ENCODE measurements at places on chromosomes 5 and 9. TPM values are rescaled to one million over a fixed set of nuclear protein-coding genes. Genes with fewer than 3 reads are reported as not detected.
A peak's percentile ranks its signal among the peaks of the same experiment; 100 is the strongest.

- no peak for DNase-seq
Measured at GRCh38 chr5:96054311-96055030, 92.8 kb upstream of the ELL2 start.

GRCh38 chr5:88940713-88941112 lies 57.7 kb upstream of the MEF2C start:
- no peak for DNase-seq

DNA sequence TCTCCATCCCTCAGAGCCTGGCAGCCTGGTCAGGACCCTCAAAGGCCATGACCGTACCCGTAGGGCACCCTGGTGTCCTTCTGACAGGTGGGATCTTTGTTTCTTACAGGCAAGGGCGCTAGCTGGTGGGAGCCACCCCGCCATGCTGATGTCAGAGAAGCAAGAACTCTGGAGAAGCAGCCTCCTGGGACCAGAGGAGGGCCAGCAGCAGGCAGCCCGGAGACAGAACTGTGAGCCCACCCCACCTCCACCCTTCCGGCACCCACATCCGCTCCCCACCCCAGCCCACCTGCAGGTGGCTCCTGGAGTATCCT lies 42.2 kb upstream of the IL17B start:
- no peak for DNase-seq

DNA sequence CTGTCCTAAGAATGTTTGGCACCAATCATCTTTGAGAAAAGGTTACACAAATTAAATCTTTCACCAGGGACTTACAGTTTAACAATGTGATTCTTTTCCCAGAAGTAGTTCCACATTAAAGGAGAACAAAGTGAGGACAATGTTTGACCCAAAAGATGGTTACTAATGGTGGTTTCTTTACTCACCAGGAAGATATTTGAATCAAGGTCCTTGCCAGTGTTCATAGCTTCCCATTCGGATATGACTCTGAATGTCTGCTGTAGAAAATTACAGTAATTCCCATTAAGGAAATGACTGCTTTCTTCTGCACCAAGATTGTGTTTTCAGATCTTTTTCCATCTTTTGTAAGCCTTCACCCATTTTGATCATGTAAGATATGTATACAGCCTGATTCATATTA lies 114.6 kb upstream of the ADAMTSL1 start:
- DNase-seq = no peak

DNA sequence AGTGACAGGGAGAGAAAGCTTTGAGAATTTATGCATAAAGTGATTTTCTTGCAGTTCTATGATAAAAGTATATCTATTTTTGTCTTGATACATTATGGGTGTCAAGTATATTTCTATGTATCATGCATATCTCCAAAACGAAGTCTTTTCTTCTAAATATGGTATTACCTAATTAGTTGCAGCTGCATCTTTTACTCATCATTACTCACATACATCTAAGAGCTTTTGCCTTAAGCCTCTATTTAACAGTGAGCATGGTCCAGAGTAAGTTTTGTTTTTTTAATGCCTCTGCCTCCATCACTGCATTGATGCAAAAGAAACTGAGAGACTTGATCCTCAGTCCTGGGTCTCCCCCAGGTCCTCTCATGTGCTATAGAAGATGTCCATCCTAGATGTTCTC lies 40.0 kb upstream of the SMC5 start:
- no peak for DNase-seq

GRCh38 chr5:74196233-74196632 lies 444.3 kb downstream of the ENC1 start:
- DNase-seq = no peak

DNA sequence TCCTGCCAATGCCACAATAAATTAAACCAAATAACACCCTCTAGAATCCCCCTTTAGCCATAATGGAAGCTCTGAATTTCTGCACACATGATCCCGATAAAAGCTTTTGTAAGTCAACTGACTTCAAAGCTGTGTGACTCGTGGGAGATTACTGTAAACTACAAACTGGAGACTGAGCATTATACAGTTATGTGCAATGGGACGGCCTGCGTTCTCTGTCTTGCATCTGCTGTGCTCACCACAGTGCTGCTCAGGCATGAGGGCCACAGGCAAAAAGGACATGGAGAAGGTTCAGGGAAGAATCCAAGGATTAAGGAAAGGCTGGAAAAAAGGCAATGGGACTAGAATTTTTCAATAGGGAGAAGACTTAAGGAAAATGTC lies 184.2 kb downstream of the FANCC start:
- DNase-seq = no peak

DNA sequence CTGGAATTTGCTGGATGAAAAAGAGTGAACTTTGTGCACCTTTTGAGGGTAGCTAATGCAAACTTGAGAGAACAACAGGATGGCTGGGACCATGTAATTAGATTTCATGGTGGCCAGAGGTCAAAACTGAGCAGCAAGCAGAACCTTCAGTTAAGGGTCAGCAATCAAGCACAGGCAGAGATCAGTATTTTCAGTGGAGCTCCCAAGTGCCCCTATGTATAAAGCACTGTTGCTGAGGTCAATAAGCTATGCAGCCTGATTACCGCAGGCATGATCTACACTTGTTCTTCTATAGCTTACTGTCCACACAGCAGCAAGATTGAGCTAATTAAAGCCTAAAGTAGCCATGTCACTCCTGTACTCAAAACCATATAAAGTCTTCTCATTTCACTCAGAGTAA lies 62.1 kb upstream of the TMC1 start:
- no peak for DNase-seq

- DNase-seq = no peak
Measured at GRCh38 chr5:1002836-1003235, 5.8 kb upstream of the NKD2 start.

GRCh38 chr5:151614565-151614964 lies 23.4 kb upstream of the FAT2 start:
- no peak for DNase-seq

DNA sequence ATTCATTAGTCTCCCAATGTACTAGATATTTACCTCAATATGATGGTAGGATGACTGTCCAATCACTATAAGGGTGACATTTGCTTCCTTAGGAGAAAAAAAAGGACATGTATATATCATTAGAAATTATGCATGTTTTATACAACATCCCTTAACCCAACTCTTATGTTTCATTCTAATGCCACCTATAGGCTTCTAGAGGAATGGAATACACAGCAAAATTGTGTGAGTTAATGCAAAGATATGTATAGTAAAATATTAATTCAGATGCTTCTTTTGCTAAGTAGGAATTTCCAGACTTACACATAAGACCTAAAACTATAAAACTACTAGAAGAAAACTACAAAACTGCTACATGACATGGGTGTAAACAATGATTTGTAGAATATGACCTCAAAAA lies 3.5 kb downstream of the PRXL2C start:
- peak; percentile 12 for DNase-seq

GRCh38 chr9:97508852-97509251 lies 7.4 kb downstream of the TMOD1 start:
- no peak for DNase-seq

DNA sequence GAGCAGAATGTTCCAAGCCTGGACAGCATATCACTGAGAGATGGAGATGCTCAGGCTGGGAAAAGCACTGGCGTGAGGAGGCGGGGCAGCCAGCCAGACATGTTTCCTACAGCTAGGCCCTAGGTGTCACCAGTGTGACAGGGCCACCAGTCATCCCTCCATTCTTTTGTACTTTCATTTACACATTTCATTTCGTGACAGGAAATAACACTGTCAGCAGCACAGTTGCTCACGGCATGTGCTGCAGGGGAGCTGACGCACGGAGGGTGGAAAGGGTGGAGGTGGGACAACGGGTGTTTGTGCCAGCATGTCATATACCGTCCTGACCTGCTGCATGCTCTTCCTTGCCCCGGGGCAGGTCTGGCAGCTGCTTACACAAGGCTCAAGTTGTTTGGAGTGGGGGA lies 14.8 kb upstream of the CEMIP2 start:
- no peak for DNase-seq

GRCh38 chr5:146409054-146409671 lies 38.0 kb upstream of the TCERG1 start:
- no peak for DNase-seq

GRCh38 chr5:120613729-120614128 lies 149.6 kb downstream of the PRR16 start:
- DNase-seq = no peak

GRCh38 chr5:52983731-52984636 lies 5.2 kb upstream of the ITGA2 start:
- DNase-seq = no peak

DNA sequence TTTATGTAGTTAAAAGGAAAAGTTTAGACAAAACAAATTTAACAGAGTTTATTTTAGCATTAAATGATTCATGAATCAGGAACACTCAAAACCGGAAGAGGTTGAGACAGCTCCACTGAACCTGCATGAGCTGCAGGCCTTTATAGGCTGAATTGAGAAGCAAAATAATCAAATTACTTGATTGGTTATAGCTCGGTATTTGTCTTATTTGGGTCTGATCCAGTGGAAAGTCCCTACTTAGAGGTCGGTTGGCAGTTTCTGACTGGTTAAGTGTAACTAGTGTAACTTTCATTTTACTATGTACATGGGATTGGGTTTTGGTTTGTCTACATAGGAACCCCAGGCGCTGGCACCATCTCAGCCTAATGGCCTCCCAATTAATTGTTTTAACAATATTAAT lies 74.1 kb upstream of the PIK3R1 start:
- no peak for DNase-seq

GRCh38 chr5:167623354-167623753 lies 668.1 kb upstream of the WWC1 start:
- DNase-seq = no peak

GRCh38 chr5:138149530-138149929 lies 10.3 kb upstream of the NME5 start:
- peak; percentile 68 for DNase-seq

DNA sequence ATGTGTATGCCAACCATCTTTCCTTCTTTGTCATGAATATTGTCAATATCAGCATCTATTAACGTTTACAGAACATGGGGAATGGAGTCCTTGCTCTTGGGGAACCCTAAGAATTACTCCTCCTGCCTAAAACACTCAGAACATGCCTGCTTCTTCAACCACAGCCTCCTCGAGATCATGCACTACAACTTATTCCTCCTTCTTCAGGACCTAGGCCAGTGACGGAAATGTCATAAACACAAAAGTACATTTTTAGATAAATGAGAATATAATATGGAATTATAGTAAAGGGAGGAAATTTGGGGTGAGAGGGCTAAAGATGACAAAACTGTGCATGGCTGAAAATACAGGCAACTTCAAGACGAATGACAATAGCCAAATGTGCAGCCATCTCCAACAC lies 3.1 kb upstream of the IFNK start:
- DNase-seq = no peak

- no peak for DNase-seq
Measured at GRCh38 chr5:27482663-27483062, 444.3 kb upstream of the CDH9 start.

GRCh38 chr5:142753116-142753631 lies 17.0 kb upstream of the ARHGAP26 start:
- DNase-seq = no peak

GRCh38 chr5:65395526-65396155 lies 86.1 kb downstream of the ADAMTS6 start:
- DNase-seq = no peak

DNA sequence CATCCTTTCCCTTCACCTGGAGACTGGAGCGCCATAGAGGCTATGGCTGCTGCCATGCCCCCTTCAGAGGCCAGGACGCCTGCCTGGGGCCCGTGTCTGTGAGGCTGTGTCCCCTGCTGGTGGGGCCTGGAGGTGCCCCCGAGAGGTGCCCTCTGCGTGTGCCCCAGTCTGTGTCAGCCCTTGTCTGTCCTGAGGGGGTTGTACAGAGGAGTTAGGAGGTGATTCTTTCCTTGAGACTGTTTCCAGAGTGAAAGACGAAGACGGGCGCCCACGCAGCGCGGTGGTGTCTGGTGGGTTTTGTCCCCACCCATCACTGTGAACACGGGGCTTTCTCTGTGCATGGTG lies 24.6 kb downstream of the TRAF2 start:
- DNase-seq = peak; percentile 29

GRCh38 chr5:149846021-149846420 lies 98.6 kb downstream of the PDE6A start:
- no peak for DNase-seq

DNA sequence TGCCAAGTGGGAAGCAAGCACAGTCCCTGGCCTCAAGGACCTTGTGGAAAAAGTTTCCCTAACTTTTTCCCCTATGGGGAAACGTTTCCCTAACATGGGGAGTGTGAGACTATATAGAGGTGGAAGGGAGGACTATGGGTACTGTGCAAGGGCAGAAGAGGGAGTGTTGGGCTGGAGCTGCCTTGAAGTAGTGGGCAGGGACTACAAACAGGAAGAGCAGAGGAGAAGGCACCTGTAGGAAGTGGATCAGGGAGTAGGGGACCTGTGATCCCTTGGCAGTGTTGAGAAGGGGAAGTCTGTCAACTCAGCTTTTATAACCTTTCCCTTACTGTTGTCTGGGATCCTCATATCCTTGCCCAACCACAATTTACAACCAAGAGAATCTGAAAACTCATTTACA lies 1.4 kb downstream of the CMYA5 start:
- no peak for DNase-seq

Gene ENDOG
- 15.1 TPM for polyA plus RNA-seq

Gene CCDC183
- 1.6 TPM for polyA plus RNA-seq

Gene SH2D3C
- 4.2 TPM for polyA plus RNA-seq

Gene FOXI1
- polyA plus RNA-seq = not detected

Gene ZFP37
- 1.5 TPM for polyA plus RNA-seq

Gene PLPPR1
- 1.3 TPM for polyA plus RNA-seq

Gene RNF224
- not detected for polyA plus RNA-seq

Gene UGT3A1
- polyA plus RNA-seq = 1.6 TPM

Gene C1QTNF2
- polyA plus RNA-seq = 0.92 TPM

Gene PCDHGC5
- polyA plus RNA-seq = 0.16 TPM
